DMS153 (cell line): ENCODE measurements at places on chromosomes 2 and 18.

- DNase-seq: no peak
Measured at GRCh38 chr18:8811115-8811514, 105.8 kb downstream of the MTCL1 start.

DNA sequence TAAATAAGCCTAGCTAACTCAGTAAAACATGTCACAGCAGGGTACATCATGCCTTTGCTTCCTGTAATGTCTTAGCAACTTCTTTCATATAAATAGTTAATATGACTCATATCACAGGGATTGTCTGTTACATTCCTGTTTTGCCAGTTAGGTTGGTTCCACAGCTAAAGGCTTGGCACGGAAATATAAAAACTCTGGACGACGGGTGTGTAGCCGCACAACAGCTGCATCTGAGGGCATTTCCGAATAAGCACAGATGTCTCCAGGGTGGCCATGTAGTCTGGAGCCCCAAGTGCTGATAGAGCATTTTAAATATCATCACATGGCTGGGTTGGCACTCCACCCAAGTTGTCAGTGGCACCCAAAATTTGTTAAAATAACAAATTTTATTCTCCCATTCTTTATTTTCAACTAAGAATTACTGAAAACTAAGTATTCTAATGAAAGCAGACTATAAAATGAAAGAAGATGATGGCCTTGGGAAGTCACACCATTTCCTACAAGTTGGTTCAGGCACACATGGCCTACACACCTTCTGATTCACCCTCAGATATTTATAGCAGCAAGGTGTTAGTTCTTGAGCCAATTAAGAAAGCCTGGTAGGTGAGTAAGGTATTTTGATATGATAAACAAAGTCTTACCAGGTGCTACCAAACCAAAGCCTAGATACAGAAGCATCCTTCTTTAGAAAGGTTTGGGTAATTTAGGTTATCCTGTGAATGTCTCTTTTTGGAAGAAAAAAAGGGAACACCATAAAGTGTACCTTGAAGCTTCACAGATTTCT, 61.8 kb upstream of the STK17B start:
- DNase-seq: no peak

- no peak for DNase-seq
Measured at GRCh38 chr2:156512451-156512850, 76.3 kb downstream of the GPD2 start.

- DNase-seq: no peak
Measured at GRCh38 chr2:103435010-103435409, 673.2 kb downstream of the TMEM182 start.

DNA sequence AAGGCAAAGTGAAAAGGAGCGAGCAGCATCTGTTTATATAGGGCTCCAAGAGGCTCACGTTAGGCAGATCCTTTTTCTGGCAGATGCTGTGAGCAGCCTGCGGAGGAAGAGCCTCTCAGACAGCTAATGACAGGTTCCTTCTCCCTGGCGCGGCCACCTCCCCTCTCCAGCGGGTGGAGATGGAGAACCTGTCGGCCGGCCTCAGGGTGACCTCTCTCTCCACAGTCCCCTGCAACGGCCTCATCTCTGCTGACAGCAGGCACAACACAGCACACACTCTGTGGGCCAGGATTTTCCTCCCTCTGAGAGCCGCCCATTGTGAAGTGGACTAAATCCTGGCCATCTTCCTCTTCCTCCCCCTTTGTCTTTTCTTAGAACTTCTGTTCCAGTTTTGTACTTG, 119.8 kb downstream of the PRKCE start:
- DNase-seq: peak; percentile 35

DNA sequence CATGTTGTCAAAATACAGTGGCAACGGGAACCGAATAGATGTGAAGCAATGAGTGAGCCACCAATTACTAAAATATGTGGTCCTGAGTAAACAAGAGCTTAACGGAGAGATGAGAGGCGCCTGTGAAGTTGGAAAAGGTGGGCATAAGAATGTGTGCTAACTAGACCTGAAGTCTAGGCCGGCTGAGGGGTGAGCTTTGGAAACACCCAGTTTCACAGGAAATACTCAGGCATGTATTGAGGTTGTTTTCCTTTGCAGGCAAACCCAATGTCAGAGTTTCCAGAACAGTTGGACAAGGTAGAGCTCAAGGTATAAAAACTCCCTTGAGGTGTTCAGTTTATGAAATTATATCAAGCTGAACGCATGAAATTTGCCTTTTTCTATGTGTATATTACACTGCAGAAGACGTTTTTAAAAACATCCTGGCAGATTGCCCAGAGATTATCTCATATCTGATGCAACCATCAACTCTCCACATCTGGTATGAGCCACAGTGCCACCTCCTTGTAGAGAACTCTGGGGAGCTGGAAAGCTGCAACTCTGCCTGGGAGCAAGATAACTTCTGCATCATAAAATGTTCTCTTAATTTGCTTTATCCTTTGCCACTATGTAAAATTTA, 3.9 kb upstream of the WDSUB1 start:
- DNase-seq: peak; percentile 51

GRCh38 chr2:239181903-239182581, 218.8 kb downstream of the HDAC4 start:
- peak; percentile 85 for DNase-seq

DNA sequence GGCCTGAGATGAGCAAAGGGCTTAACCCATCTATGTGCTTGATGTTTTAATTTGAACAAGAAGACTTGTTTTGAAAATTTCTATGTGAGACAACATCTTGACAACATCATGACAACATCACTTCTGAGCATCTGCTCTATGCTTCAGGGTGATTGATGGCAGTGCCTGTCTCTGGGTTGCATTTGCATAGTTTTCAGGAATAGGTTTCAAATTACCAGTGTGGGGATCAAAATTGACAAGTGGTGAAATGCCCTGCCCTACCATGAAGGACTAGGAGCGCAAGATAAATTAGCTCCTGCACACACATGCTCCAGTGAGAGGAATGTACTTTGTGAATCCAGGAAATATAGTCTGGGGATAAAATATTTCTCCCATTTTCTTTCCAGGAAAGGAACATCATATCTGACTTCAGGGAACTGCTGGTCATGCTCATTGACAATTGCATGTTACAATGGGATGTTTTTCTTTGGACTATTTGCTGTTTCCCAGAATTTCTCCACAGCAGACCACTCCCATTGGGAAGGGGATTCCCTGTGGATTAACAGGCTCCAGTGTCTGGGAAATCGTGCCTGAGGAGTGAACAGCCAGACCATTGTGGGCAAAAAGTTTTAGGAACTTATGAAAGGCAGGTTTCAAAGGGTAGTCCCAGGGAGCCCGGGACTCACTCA, 45.3 kb upstream of the IL1R2 start:
- DNase-seq: no peak

GRCh38 chr2:128380961-128381938, 62.6 kb upstream of the HS6ST1 start:
- peak; percentile 38 for DNase-seq

DNA sequence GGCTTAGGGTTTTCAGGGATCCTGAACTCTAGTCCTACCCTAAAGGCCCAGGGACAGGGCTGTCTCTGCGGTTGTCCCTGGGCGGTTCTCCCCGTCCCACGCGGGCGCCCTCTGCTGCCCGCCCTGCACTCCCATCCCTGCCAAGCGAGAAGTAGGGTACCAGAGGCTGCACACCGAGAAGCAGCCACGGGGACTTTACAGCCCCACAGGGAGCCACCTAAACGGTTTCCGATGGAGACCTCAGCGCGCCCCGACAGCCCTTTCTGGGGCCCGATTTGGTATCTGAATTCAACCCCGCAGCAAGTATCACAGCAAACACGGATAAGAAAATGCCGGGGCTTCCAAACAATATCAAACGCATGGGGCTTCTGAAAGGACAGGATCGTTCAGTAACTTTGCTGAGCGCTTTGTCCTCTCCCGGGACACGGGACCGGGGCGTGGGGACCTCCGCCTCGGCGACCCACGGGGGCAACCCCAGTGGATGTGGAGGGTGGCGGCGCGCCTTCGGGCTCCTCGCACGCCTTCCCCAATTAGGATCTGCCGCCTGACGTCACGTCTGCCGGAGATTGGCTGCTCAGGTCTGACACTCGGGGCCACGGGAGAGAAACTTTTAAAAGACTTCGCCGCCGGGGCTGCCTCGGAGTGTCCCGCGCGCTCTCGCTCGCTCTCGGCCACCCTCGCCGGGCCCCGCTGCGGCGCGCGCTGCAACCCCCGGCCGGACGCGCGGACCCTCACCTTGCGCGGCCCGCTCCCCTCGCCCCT, at the start of gene LTBP1:
TSS of gene LTBP1 (plus strand) at position 640 of the 762 bp plus-strand sequence. CDS start 372 bp downstream, outside the sequence.
- DNase-seq: no peak

- DNase-seq: no peak
Measured at GRCh38 chr2:218644721-218645120, 14.7 kb downstream of the ZNF142 start.

GRCh38 chr18:25516747-25517498, 165.0 kb upstream of the ZNF521 start:
- DNase-seq: no peak

DNA sequence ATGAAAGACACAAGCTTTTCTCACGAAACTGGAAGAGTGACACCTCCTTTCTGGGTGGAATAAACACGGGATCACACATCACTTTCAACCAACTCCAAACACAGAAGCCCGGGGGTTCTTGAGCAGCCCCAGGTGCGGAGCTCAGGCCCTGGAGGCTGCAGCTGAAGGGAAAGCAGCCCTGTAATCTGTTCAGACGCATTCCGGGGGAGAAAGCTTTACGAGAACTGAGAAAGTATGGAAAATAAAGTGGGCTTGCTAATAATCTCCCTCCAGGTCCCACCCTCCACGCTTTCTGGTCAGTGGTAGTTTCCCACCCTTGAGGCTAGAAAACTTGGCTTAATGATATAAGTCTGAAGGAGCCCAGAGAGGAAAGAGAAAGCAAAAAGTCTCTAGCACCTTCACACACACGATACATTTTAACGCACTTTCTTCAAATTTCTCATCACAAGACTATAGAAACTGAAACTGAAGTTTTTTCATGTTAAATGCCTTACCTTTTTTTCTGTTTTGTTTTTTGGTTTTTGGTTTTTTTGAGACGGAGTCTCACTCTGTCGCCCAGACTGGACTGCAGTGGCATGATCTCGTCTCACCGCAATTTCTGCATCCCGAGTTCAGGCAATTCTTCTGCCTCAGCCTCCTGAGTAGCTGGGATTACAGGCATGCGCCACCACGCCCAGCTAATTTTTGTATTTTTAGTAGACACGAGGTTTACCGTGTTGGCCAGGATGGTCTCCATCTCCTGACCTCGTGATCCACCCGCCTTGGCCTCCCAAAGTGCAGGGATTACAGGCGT, 141.3 kb downstream of the AFF3 start:
- no peak for DNase-seq
